ENCODE measurements at places on chromosomes 3 and 15.
A peak's percentile ranks its signal among the peaks of the same experiment; 100 is the strongest.

GRCh38 chr3:129424185-129424841 lies 4.1 kb downstream of the EFCAB12 start:
- DNase-seq = peak; percentile 89

GRCh38 chr3:134754768-134755559 lies 40.1 kb upstream of the EPHB1 start:
- DNase-seq = peak; percentile 8

DNA sequence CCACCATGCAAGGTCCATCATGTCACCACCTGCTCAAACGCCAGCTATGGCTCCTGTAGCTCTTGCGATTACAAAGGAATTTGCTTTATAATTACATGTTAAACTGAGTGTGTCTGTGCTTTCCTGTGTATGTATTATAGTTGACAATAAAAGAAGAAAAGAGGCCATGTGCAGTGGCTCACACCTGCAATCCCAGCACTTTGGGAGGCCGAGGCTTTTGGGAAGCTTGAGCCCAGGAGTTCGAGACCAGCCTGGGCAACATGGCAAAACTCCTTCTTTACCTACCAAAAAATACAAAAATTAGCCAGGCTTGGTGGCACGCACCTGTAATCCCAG lies 27.0 kb downstream of the ATRIP start:
- no peak for DNase-seq

DNA sequence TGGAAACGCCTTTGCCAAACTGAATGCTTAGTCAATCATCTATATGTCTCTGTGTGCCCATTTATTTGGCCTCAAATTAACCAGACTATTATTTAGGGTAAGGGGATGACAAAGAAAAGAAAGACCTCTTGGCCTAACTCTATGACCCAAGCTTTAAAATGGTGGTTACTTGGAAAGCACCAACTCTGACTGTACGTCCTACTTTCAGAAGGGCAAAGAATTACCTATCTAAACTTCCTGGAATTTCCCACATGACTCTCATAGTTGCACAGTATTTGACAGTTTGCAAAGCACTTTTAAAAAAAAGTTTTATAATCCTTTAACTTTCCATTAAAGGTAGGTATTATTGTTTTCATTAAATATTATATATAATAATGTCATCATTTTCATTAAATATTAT lies 6.3 kb upstream of the MTHFS start:
- no peak for DNase-seq

DNA sequence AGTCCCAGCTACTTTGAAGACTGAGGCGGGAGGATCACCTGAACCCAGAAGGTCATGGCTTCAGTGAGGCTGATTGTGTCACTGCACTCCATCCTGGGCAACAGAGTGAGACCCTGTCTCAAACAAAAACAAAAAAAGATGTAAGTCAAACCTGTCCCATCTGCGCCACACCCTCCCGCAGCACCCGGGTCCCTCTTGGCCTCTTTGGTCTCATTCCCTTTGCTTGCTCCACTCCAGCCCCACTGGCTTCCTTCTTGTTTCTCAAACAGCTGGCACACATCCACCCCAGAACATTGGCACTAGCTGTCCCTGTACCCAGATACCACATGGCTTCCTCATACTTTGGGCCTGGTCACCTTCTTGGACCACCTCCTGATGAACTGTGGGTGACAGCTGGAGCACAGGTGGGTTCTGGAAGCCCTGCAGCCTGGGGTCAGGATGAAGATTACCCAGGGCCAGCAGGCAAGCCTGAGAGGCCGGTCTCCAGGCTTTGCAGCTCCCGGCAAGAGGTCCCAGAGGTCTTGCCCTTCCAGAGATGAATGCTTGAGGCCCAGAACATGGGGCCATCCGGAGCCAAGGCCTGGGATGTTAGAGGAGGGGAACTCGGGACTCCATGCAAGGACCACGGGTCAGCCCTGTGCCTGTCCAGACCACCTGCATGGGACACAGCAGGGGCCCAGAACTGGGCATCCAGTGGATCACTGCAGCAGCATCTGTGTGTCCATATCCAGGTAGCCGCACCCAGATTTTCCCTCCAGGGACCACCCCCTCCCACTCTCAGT lies 10.9 kb upstream of the GATA2 start:
- no peak for DNase-seq

GRCh38 chr3:101902041-101902440 lies 52.7 kb downstream of the NFKBIZ start:
- peak; percentile 55 for DNase-seq

All from inflammatory macrophage (primary cell).